ENCODE measurements at places on chromosomes 1 and 21.

DNA sequence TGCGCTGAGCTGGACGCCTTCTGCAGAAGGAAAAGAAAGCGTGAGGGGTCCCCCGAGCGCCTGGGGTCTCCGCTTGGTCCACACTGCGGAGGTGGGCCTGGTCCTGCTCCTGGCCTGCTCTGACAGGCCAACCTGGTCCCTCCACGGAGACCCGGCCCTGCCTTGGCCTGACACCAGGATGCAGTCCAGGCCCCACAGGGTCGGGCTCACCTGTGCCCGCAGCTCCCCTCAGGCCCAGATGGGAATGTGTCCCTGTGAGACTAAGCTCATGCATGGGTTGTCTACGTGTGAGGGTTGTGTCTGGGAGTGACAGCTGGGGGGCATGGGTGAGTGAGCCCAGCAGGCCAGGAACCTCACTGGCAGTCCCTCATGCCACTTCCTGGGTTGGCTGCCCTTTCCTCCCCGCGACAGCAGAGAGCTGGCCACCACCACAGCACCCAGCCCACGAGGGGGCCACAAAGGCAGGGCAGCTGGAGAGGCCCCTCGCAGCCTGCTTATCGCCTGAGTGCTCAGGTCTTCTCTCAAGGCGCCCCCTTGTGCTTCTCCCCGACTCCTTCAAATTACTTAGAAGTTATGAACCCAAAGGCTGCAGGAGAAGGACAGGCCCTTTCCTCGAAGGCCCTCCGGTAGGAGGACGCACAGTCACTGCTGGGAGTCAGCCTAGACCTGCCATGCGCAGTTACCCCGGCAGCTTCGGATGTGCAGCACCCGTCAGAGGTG lies 41.1 kb downstream of the SLC45A1 start:
- no peak for DNase-seq

- DNase-seq: no peak
Measured at GRCh38 chr1:216587715-216588114, 135.5 kb downstream of the ESRRG start.

DNA sequence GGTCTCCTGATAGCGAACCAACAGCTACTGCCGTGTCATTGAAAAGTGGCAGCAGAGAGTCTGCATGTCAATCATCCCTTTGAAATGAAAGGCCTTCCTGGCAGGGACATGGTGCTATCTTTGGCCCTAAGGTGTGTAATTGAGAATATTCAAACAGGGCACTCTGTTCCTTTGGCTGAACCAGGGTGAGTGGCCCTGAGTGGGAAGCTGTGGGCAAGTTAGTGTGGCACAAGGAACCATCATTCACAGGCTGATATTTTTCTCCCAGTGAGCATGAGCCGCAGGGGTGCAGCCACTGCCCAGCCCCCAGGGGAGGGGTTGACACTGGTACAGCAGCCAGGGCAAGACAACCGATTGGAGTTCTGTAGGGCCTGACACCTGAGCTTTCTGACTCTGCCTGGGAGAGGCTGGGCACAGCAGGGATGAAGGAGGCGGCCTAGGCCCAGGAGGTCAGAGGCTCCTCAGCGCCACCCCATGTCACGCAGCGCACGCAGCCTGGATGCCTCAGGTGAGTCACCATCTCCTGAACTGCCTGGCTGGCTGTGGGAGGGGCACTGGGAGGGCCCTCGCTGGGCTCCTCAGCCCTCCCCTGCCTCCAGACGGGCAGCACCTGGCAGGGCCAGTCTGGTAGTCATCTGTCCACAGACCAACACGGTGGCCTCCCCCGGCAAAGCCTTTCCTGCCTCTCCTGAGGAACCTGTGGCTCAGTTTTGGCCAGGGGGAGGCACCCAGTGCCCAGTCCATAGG lies 13.2 kb downstream of the QSOX1 start:
- no peak for DNase-seq

GRCh38 chr1:81225789-81226602 lies 574.7 kb upstream of the ADGRL2 start:
- peak; percentile 65 for DNase-seq

GRCh38 chr1:228360533-228361313 lies 45.9 kb downstream of the TRIM11 start:
- DNase-seq: no peak

GRCh38 chr1:208298593-208299269 lies 54.5 kb upstream of the PLXNA2 start:
- no peak for DNase-seq

GRCh38 chr1:190479516-190479915 lies 1.9 kb upstream of the BRINP3 start:
- DNase-seq: no peak

- no peak for DNase-seq
Measured at GRCh38 chr1:208015255-208015654, 104.3 kb upstream of the CD34 start.

GRCh38 chr1:78667939-78668338 lies 18.3 kb downstream of the IFI44 start:
- no peak for DNase-seq

DNA sequence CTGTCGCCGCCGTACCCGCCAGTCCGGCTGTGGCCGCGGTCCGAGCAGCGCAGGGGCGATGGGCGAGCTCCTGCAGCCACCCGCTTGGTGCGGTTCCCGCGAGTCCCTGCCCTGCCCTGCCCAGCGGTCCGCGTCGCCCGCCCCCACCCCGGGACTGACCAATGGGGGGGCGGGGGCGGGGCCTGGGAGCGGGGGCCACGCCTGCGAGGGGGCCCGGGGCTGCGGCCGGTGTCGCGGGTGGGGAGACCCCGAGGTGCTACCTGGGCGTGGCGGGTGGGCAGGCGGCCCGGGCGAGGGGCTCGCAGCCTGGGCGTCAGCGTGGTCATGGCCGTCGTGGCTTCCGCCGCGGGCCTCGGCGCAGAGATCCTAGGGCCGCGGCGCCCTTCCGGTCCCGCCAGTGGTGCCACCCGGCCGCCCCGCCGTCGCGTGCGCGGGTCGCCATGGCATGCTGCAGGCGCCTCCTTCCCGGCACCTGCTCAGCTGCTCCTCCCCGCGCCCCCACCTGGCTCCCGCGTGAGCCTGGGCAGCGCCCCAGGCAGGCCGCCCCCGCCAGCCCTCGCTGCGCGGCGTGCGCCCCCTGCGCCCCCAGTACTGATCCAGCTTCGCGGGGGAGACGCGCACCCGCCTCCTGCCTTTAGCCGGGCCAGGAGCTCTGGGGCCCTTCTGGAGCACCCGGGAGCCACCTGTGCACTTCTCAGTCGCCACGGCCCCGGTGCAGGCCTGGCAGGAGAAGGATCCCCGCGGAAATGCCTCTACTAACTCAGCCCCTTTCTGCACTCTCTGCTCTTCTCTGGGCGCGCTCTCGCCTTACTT lies at the start of gene BMP8B:
Gene BMP8B, minus strand, starts transcription at position 108 of the 813 bp plus-strand sequence. CDS start 380 bp downstream, outside the sequence.
- DNase-seq: peak; percentile 54

- no peak for DNase-seq
Measured at GRCh38 chr1:21741206-21741605, 41.7 kb downstream of the USP48 start.

Measured in eye (tissue), 1 donor.